ENCODE measurements at places on chromosomes 7 and 10.
A peak's percentile ranks its signal among the peaks of the same experiment; 100 is the strongest.

DNA sequence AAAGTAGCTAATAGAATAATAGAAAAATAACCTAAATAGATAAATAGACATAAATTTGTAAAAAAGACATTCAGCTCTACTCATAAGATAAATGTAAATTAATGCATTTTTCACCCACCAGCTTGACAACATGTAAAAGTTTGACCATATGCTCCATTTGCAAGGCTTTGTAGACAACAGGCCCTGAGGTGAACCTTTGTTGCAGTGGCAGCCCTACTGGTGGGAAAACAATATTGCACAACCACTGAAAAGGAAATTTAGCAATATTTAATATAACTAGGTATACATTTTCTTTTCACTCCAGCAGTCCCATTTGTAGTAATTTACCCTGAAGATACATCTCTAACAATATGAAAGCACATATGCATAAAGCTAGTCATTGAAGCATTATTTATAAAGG, 39.0 kb upstream of the ADRA2A start:
- no peak for DNase-seq

DNA sequence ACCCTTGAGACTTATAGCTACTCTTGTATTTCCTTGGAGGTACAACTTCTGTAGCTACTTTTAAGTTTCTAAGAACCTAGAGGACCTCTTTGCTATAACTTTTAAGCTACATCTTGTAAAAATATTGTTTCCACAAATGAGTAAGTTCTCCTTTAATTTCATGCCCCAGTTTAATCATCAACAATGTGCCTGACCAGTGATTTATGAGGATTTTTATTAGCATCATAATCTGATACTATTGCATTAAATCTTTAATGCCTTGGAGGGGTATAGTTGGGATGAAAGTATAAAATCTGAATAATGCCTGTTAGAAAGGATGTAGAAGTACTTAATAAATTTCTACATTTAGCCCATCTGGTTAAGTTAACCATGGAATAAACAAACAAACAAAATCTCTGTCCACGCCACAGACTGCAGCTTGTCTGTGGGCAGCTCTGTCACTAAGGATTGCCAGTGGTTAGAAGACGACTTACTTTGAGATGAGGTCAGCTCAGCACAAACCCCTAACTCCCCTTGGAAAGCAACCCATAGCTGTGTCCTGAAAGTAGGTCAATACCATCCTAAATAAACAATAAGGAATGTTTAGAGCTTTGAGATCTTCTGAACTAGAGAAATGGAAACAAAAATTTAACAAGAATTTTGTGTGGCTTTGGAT, 18.3 kb downstream of the UBE2D1 start:
- DNase-seq: no peak

- DNase-seq: no peak
Observed at GRCh38 chr10:99430116-99430450, 341 bp downstream of the GOT1 start.

DNA sequence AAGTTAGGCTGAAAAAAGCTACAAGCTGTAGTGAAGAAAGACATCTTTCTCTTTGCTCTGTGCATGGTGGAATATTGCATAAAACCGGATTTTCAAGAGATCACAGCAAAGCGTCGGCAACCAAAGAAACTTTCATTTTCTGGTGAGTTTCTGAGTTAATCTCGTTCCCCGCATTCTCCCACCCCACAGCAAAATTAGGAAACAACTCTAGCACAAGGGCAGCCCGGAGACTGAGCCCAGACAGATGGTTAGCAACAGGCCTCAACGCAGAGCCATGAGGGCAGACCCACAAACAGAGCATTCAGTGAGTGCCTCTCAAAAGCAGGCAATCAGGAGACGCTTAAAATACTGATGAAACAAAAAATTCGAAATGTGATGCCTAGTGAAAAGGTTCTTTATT, 396.1 kb upstream of the KLF6 start:
- DNase-seq: no peak

GRCh38 chr10:102727037-102727818, 12.8 kb downstream of the SFXN2 start:
- no peak for DNase-seq

GRCh38 chr10:2968401-2969058, 98.8 kb upstream of the PFKP start:
- peak; percentile 49 for DNase-seq

- DNase-seq: no peak
Observed at GRCh38 chr10:20672741-20673140, 224.4 kb downstream of the NEBL start.

DNA sequence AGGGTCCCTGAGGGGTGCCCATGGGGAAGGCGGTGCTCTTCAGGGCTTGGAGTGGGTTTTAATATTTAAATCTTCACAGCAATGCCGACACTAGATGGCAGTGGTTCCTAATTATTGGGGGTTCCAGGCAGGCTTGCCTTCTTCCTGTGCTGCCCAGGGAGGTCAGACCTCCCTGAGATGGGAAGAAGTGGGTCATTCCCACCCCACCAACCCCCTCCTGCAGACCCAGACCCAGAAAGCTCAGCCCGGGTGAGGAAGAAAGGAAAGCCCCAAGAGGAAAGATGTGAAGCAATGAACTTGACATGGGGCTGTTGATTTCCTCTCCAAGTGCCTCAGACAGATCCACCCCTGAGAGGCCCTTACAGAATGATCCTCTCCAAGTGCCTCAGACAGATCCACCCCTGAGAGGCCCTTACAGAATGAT, 85.1 kb upstream of the LANCL2 start:
- peak; percentile 19 for DNase-seq

GRCh38 chr7:120441850-120442249, 168.9 kb downstream of the KCND2 start:
- DNase-seq: no peak

DNA sequence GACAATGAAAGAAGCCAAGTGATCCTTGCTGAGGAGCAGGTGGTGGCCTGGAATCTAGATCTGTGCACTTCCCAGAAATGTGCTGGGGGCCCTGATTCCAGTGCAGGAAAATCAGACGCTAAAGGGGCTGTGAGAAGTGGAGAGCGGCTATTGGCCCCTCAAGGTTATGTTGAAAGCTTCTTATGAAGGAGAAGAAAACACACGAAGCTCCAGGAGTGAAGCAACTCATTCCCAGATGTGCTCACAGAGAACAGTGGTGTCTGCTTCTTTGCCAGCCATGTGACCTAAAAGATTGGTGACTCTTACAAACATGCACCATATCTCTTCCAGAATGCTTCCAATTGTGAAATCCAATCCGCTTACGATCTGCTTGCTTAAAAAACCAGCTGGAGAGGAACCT, 679.3 kb upstream of the IGFBP3 start:
- DNase-seq: no peak

DNA sequence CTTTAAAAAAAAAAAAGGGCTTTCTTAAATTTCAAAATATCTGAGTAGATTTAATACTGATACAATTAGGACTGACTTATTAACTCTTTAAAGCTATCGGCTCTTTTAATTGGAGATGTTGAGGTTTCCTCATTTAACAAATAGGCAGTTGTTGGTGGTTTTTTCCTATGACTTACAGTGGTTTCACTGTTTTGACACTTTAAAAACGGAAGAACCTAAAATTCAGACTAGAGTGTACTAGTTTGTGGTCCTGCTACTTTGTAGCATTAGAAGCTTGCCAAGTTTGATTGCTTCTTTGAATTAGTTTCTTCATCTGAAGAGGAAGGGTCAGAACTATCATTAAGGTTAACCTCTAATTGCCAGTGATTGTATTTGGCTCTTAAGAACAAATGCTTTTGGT, 27.7 kb downstream of the CUL1 start:
- DNase-seq: no peak

DNA sequence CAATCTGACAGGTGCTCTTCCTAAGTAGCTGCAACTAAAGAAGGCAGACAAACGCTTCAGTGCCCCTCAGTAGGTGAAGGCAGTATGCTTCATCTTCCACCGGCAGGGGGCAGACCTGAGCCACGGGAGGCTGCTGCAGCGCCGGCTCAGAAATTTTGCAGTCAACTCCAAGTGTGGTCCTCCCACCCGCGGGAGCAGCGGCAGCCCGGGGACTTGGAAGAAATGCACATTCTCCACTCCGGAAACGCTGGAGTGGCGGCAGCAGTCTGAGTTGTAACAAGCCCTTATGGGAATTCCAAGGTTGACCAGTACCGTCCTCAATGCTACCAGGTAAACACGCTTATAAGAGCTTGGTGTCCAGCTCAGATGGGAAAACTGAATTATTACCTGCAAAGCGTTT, 3.4 kb downstream of the IGFBP3 start:
- DNase-seq: peak; percentile 32

- DNase-seq: peak; percentile 88
Observed at GRCh38 chr10:69061305-69062161, 26.4 kb upstream of the SRGN start.

DNA sequence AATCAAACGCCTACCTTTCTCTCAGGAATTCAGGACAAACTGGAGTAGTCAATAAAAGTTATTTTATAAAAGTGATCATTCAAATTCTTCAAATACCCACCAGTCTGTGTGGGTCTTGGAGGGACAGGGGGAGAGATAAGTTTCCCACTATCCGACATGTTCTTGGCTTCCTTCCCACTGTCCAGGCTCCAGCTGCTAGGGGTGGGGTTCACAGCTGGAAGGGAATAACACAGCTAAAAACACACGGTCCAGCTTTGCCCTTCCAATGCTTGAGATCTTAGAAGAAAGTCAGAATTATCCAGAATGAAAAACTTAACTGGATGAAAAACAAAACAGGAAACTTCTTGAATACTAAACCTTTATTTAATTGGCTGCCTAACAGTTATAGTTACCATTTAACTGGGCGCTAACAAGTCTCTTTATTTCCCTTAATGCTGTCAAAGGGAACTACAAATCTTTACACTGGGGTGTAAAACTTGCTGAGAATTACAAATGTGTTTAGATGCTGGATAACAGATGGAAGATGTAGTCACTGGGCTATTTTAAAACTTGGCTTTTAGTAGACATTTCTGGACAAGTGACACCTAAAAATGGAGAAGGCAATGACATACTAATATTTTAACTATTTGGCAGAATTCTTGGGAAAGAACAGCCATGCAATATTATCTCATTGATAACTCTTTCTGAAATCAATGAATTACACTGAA, 172.8 kb upstream of the IMMP2L start:
- DNase-seq: no peak

DNA sequence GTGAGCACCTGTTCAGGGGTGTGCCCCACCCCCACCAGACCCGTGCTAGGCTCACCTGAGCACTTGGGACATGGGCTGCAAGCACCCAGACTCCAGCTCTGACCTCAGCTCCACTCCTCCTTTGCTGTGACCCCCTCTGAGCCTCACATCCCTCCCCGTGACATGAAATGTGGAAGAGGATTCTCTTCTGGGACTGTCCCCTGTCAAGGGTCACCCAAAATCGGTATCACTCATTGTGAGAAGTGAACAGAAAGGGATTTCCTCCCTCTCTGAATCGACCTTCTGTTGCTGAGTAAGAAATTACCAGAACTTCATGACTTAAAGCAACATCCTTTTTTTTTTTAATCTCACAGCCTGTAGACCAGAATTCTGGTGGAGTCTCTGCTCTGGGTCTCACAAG, 6.2 kb upstream of the CHST15 start:
- no peak for DNase-seq

- DNase-seq: no peak
Observed at GRCh38 chr10:63819753-63820329, 298.6 kb downstream of the REEP3 start.

GRCh38 chr10:100338434-100339036, 8.5 kb upstream of the SCD start:
- no peak for DNase-seq

DNA sequence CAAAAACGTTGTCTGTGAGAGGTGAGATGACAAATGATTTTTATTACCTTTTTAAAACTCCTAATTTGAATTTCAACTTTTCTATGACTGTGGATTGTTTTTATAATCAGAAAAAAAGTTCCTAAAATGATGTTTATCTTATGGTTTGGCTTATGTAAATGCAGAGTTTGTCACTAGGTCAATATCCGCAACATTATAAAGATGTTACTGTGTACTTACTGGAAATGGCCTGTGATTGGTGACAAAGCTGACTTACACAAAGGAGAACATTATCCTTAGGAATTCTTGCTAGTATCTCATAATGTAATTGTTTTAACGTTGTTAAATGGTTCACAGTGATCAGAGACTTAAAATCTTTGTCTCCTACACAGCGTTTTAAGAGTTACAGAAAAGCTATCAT, 79.0 kb downstream of the SDK1 start:
- no peak for DNase-seq

DNA sequence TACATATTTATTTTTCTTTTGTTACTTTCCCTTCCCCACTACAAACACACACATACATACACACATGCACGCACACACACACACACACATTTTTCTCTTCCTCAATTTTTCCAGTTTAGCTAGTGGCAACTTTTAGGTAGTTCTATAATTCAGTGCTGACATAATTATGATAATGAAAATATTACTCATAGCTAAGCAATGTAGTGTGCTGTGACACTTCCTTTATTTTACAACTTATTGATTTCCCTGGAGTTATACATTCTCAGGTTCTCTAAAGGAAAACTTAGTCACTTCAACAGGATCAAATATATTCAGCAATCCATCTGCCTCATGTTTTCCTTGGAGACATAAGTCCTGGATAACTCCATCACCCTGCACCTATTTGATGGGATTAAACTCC, 151.6 kb downstream of the CACNA2D1 start:
- DNase-seq: peak; percentile 5

- DNase-seq: no peak
Observed at GRCh38 chr10:52436664-52437063, 122.6 kb downstream of the DKK1 start.

DNA sequence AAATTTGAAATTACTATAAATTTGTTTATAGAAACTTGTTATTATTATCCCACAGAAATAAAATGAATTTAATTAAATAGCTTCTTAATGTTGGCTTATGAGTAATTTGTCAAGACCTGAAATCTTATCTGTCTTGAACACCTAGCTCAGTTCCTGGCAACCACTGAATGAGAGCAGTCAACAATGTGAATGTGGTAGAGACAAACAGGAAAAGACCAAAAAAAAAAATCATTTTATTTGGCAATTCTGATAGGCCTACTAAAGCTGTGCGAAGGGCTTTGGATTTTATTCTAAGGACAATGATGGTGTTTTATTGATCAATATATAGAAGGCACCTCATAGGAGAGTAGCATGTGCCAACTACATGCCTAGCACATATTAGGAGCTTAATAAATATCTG, 127.8 kb upstream of the RSU1 start:
- no peak for DNase-seq

- no peak for DNase-seq
Observed at GRCh38 chr7:23115991-23116390, 10.4 kb downstream of the KLHL7 start.

DNA sequence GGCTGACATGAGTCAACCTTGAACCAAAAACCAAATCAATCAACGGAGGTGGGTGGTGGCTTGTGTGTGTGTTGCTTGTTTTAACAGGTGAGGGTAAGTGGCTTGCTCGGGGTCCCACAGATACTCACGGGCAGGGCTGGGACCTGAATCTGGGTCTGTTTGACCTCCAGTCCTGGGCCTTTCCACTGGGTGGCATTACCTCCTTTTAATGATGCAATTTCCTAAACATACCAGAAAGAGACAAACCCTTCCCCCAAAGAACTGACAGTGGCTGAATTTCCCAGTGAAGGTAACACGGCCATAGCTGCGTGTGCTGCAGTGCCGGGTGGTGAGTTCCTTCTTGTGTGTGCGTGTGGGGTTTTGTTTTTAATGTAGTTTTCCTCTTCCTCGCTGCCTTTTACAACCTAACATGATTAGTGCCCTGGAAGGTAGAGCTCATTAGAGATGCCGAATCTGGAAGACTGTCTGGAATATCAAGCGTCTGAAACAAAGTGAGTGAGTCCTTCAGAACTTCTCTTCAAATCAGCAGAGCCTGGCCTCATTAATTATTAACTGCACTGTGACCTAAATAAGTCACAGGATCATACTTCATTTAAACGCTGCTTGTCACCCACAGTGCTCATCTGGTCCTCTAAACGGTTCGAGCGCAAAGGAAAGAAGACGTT, 166.1 kb upstream of the TCERG1L start:
- no peak for DNase-seq

All from fibroblast of skin of left biceps (primary cell).